LoVo (cell line): ENCODE measurements at places on chromosomes 11 and 22.
A peak's percentile ranks its signal among the peaks of the same experiment; 100 is the strongest.

- no peak for DNase-seq
Observed at GRCh38 chr11:76599041-76600013, 71.2 kb downstream of the LRRC32 start.

DNA sequence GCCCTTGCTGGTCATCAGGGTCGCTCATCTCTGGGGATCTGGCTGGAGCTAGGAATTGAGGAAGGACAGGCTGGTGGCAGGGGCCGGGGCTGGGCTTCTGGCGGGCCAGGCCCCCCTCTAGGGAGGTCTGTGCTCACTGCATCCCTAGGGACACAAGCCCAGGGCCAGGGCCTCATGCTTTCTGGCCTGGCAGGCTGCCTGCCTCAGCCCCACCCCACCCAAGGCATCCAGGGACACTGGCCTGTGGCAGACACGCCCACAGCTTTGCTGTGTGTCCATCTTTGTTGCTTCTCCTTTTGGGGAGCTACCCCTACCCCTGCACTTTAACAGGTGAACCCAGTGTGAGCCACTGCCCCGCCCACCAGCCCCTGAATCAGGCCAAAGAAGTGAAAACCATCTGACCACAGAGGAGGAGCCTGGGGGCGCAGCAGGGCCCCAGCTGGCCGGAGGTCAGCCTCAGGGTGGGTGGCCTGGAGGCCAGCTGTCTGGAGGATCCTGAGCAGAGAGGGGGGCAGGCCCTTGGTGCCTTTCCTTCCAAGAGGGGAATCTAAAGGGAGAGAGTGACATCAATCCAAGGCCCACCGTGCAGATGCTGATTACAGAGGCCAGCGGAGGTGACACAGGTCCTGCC lies 26.8 kb upstream of the CELSR1 start:
- no peak for DNase-seq

GRCh38 chr11:10603721-10604297 lies 35.3 kb upstream of the LYVE1 start:
- DNase-seq = no peak

DNA sequence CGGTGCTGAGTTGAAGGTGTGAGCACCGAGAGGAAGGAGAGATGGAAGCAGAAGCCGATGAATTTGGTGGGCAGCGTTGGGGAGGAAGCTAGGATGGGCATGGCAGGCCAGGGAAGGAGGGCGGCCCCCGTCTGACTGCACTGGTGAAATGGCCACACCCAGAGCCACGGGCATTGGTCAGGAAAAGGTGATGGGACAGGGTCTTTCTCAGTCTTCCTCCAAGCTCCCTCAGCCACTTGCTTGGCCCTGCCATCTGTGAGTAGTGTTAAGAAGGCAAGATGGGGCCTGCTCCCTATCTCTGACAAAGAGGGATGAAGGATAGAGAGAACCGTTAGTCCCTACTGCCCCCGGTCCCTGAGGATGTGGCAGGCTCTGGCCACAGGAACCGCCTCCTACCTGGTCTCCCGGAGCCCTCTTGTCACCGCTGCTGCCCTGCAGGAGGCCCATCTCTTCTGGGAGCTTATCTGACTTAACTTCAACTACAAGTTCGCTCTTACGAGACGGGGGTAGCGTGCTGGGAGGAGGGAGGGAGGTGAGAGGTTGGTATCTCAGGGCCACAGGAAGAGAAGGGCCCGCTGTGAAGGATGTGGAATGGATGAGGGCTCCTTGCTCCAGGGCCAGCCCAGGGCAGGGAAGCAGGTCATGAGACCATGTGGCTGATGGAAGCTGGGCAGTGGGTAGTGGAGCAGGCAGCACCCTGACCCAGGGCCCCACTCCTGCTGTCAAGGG lies 6.8 kb downstream of the MCAM start:
- DNase-seq = no peak

GRCh38 chr11:42025121-42025803 lies 565.8 kb upstream of the LRRC4C start:
- no peak for DNase-seq

DNA sequence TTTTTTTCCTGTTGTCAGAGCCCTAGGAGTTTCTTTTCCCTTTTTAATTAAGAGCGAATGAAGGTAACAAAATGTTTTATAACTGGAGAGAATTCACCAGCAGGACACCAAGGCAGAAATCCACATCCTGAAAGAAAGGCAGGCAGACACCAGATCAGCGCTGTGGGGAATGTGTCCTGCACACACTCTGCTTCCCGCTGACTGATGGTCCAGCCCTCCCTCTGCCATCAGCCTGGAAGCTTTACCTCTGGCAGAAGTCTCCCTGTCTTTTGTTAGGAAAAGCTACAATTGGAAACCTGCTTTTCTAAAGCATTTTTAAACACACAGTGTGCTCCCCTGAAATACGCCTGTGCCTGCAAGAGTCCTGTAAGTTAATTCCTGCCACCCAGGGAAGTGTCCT lies 638.5 kb downstream of the NTM start:
- no peak for DNase-seq

DNA sequence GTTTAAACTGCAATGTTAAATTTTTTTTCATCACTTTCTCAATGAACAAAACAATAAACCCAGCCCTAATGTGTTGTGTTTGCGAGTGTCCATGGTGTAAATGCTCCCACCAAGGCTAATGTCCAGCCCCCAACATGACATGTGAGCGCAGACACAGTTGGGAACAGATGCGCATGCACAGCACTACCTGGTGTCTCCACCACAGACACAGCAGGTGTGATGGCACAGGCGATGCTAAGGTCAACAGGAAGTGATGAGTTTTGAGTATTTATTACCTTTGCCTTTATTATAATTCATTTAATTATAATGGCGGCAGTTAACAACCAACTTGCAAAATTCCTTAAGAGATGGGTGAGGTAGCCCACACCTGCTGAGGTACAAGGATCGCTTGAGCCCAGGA lies 42.9 kb downstream of the MICAL3 start:
- DNase-seq = no peak

DNA sequence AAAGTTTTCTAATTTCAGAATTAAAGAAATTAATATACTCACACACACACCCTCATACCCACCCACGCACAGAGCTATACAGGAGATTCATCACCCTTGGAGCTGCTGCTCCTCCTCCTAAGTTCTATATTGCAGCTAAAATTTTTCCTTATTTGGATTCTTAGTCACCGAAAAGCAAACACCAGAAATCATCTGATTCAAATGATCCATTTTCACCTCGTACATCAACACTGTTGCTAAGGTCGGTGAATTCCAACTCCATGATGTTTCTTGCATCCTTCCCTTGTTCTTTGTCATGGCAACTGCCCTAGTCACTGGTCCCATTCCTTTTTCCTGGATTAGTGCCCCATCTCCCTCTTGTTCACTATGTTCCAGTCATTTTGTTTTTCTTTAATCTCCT lies 286.2 kb downstream of the GRM5 start:
- no peak for DNase-seq

DNA sequence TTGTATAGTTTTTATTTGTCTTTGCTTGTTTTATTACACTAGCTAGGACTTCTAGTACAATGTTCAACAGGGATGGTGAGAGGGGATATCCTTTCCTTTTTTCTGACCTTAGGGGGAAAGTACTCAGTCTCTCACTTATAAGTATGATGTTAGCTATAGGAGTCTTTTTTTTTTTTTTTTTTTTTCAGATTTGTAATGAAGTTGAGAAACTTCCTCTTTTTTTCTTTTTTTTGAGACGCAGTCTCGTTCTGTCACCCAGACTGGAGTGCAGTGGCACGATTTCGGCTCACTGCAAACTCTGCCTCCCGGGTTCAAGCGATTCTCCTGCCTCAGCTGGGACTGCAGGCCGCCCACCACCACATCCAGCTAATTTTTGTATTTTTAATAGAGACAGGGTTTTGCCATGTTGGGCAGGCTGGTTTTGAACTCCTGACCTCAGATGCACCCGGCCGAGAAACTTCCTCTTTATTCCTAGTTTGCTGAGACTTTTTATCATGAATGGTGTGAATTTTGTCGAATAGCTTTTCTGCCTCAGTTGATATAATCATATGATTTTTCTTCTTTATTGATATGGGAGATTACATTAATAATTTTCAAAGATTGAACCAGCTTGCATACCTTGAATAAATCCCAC lies 10.9 kb downstream of the TRIM22 start:
- DNase-seq = no peak

DNA sequence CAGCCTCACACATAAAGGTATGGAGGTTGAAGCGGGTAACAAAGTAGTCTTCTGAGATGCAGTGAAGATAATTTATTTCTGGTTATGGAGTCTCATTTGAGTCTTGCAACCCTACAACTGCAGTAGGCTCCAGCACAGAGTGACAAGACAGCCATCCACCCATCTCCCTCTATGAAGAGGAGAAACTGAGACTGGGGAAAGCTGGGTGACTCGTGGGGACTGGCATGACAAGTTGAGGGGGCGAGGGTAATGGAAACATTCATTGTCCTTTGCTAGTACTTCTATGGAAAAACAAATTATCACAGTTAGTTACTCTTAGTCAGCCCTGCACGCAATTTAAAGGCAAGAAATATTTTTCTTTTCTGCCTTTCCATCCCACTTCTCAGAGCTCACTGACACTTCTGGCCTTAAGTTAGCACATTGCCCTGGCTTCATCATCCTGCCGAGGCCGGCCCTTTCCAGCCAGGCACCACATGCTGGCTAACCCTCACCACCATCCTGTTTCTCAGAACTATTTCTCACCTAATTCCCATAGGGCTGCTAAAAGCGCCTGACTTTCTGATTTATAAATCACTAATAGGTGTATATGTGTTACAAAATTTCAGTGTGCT lies 361.1 kb downstream of the ETS1 start:
- no peak for DNase-seq

GRCh38 chr11:3989921-3990290 lies 104.7 kb upstream of the RRM1 start:
- no peak for DNase-seq

DNA sequence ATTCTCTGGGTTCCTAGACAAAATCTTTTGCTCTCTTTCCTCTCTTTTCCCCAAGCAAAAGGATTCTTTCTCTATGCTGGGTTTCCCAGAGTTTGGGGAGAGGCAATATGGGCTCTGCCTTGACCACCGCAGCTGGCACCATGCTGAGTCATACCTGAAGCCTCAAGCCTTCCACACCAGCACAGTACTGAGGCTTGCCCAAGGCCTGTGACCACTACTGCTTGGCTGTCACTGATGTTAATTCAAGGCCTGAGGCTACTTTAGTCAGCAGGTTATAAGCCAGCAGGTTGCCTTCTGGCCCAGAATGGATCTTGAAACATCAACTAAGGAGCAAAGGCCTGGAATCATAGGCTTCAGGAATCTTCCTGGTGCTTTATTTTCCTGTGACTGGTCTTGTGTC lies 185.3 kb downstream of the DYNC2H1 start:
- no peak for DNase-seq

- DNase-seq = no peak
Observed at GRCh38 chr11:109785714-109786113, 307.5 kb upstream of the ZC3H12C start.

DNA sequence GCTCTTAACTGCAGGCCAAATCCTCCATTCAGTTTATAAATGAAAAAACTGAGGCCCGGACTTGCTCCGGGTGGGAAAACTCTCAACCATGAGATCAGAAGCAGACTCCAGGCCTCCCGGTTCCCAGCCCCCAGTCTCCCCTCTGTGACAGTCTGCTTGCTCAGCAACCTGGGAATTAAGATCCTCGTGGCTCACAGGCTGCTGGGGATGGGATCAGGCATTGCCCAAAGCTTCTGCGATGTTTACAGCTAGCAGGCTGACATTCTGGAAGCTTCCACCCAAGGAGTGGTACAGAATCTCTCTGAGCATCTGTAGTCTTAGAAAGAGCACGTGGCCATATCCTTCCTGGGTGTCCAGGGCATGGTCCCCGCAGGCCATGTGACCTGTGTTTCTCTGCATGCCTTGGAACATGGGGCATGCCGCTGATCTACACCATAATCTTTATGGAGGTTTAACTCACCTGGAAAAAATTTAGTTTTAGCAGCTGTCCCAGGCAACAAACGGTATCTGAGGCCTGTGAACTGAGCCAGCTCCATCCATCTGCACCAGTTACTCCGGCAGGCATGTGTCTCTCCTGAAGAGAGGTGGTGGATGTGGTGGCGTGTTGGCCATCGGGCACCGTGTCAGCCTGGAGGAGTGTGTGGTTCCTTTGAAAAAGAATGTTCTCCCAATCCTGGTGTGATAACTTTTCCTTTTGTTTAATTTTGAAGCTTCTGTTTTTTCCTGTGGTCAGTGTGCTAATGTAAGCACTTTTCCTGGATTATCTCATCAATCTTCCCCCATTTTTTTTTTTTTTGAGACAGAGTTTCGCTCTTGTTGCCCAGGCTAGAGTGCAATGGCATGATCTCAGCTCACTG lies 7.9 kb downstream of the FBLN1 start:
- DNase-seq = no peak

GRCh38 chr11:72297828-72298227 lies 53.9 kb upstream of the PHOX2A start:
- no peak for DNase-seq

GRCh38 chr11:6488342-6488741 lies 7.0 kb downstream of the TIMM10B start:
- no peak for DNase-seq

- peak; percentile 14 for DNase-seq
Observed at GRCh38 chr11:61075891-61076290, 26.4 kb upstream of the CD5 start.

DNA sequence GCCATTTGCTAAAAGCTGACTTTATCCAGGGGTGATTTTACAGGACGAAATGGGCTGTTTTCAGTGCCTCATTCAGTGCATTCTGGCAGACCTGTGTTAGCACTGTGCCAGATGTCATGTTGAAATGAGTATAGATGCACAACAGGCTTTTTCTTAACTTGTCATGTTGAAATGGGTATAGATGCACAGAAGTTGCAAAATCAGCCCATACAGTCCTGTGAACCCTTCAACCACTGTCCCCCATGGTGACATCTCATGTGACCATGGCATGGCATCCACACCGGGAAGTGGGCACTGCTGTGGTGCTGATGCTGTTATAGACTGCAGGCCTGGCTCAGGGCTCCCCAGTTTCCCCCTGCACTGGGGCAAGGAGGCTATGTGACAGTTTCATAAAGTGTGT lies 2.5 kb downstream of the TALDO1 start:
- no peak for DNase-seq

DNA sequence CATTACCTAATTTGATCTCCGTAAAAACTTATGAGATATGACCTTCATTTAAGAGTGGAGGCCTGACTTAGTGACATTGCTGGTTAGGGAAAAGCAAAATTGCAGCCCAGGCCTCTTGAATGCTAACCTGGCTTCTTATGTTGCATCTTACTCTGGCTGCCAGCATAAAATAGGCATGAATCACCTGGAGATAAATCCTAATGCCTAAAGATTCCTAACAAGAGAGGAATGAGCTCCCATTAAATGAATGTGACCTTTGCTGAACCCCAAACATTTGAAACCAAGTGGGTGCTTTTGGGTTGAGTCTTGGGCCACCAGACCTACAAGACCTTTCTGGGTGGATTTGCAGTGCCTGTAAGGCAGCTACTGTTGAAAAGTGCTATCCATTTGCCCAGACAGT lies 1145.6 kb upstream of the TENM4 start:
- no peak for DNase-seq
